HEK293T (cell line): ENCODE measurements at places on chromosomes 1 and 21.

DNA sequence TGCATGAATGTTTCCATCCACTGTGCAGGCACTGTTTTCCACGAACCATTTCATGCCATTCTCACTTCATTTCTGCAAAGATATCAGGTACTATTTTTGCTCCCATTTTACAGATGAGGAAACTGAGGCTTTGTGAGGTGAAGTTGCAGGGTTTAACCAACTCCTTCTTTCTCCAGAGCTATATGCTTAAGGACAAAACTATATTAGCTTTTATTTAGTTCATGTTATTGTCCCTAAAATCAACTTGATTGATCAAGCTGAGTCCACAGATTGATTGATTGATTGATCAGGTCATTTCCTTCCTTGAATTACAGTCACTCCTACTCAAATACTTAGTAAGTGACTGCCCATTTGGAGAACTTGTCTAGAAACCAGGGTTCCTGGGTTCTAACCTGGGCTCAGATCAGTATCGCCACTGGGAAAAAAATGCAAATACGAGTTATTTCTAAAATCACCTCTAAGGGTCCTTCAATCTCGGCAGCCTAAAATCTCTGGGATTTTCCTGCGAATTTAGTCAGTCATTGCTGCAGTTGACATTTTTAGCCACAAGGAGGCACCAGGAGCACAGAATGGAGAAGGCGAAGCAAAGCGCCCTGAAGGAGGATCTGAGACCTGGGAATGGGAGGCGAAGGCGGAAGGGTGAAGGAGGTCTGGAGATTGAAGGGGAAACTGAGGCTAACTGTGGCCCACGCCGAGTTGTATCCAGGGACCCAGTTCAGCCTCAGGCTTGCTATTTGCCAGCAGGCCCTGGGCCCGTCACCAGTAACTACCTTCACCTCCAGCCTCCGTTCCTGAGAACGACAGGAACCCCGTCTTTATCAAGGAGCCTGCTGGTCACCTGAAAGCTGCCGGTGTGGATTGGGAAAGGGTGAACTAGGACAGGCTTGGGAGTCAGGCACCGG is 14.3 kb upstream of the MUL1 start:
- DNase-seq: peak; percentile 81

GRCh38 chr1:231962636-231963035 is 336.0 kb downstream of the DISC1 start:
- DNase-seq: no peak

DNA sequence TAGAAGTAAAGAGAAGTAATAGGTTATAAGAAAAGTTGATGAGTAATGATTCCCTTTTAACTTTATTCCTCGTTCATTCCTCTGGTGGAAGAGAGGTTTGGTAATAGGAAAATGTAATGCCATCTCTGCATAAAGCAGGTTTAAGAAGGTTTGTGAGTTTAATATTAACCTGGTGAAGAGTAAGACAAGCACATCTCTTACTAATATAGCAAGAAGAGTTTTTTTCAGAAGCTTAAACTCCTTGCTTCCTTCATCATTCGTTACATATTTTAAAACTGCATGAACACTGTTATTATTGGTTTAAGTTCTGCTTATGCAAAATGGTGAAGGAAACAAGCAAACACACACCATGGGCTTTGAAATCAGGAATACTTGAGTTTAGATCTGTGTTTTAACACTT is 9.2 kb upstream of the PLA2G4A start:
- DNase-seq: no peak

GRCh38 chr1:22340873-22341272 is 110.8 kb upstream of the ZBTB40 start:
- no peak for DNase-seq

GRCh38 chr1:170544624-170545023 is 12.7 kb downstream of the GORAB start:
- no peak for DNase-seq

DNA sequence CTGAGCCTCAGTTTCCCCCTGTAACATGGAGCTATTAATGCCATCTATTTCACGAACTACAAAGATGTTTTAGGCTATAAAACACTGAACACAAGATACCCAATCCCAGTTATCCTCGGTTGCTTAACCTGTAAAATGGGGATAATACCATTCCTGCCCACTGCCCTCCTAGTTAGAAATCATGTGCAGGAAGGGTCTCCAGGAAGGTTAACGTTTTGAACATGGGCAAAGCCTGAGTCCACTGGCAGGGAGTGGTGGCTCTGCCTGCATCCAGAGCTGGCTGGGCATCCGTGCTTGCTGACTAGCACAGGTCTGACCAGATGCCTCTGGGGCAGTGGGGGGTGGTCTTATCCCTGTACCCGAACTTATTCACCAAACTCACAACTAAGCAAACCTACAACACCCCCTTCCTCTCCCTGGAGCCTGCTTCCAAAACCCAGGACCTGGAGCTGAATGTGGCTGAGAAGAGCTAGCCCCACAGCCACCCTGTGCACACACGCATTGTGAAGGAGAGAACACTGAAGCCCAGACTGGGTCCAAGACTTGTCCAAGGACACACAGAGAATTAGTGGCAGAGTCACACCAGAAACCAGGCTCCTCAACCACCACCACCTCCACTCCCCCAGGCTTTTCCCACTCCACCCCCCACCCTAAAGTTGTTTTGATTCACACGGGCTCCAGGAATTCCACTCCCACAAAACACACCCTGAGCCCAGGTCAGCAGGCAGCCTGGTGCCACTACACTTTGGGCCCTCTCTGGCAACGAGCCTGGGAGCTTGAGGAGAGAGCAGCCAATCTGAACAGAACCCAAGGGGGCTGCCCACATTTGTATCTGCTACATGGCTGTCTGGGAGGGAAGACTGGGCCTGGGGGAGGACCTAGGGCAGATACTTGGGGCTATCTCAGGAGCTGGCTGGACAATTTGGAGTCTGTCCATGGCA is 1.6 kb downstream of the E2F2 start:
- DNase-seq: no peak

DNA sequence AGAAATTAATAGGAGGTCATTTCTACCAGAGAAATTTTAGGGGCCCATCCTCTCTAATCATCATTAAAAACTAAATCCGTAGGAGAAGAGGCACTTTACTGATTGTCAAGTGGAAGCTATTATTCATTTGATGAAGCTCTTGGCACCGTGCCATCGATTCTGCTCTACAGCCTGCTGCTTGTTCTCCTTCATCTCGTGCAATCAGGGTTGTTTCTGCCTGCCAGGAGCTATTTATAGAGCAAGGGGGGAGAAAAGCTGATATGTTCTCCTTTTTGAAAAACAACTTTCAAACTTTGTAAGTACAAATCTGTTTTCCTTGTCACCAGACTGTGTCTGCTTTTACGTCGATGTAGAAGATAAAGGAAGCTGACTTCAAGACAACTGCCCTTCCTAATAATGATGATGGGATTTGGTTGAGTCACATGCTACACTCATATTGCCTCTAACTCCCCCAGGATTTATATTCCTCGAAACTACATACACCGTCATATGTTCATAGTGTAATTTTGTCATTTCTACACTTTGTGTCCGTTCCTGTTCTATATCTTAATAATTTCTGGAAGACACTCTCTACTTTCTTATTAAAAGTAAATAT is 169.6 kb upstream of the LHX8 start:
- DNase-seq: peak; percentile 66

GRCh38 chr1:229570305-229570704 is 11.8 kb upstream of the ABCB10 start:
- DNase-seq: no peak

DNA sequence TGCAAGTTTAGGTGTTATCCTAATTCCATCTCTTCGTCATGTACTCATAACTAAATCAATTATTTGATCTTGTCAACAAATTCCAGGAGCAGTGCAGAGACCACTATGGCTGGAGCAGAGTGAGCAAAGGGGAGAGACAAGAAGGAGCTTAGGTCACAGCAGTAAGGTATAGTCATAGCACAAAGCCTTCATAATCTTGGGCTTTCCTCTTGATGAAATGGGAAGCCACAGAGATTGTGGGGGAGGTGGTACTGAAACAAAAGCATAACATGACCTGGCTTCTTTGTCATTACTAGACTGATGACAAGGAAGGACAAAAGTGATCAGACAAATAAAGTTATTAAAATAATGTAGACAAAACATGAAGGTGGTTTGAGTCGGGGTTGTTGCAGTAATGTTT is 60.1 kb upstream of the PTGS2 start:
- no peak for DNase-seq

DNA sequence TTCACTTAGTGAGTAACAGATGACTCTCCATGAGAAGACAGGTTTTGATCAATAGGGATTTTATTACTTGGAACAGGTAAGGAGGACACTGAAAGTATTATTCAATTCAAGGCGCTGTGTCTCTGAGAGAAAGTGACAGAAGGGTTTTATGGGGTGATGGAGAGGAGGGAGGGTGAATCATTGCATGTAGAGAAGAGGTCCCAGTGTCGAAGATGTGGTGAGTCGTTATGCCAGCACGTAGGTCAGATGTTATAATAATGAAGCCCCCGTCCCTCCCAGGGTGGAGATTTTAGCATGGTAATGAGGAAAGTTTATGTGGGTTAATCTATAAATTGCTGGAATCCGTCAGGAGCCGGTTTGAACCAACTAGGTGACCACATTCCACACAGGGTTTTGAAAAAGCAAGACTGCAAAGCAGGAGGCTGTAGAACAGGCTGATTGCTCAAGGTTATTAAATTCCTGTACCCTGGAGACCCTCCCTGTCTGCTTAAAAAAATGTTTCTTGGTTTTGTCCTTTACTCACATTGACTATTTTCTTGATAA is 586.4 kb upstream of the TMPRSS15 start:
- DNase-seq: no peak

- DNase-seq: no peak
These were observed 38.3 kb downstream of the NEXN start for GRCh38 chr1:77926561-77927357.

DNA sequence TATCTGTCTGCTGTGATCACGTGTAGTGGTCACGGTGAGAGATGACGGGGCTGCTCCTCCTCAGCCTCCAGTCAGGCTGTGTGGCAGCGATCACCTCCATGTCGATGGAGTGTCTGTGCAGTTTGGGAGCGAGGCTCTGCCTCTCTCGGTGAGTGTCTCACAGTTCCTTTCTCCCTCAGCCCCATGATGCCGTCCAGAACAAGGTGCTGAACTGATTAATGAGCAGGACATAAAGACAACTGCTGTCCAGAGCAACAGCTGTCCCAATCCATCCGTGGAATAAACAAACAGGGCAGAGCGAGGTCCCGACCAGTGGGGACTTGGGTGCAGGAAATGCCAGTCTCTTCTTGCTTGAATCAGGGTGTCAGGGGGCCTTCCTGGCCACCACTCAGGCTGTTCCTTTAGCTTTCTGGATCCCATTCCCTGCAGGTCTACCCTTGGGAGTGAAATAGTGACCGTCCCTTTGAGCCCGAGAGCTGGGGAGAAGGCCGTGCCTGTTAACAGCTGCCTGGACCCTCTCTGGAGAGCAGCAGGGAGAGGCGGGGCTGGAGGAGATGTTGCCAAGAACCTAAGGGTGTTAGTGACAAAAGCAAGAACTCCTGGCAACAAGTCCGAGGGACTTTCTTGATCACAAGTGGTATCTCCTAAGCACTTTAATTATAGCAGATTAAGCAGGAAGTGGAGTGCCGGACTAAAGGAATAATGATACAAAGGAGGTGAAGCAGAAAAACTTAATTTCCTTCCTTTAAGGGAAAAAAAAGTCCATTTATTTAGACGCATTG is 443.9 kb downstream of the KIF26B start:
- DNase-seq: no peak

- no peak for DNase-seq
These were observed 676 bp upstream of the CTTNBP2NL start for GRCh38 chr1:112395256-112395820.

- DNase-seq: no peak
These were observed 117.5 kb downstream of the FOXD2 start for GRCh38 chr1:47555306-47555705.

- no peak for DNase-seq
These were observed 30.1 kb downstream of the EDN2 start for GRCh38 chr1:41454406-41454805.

DNA sequence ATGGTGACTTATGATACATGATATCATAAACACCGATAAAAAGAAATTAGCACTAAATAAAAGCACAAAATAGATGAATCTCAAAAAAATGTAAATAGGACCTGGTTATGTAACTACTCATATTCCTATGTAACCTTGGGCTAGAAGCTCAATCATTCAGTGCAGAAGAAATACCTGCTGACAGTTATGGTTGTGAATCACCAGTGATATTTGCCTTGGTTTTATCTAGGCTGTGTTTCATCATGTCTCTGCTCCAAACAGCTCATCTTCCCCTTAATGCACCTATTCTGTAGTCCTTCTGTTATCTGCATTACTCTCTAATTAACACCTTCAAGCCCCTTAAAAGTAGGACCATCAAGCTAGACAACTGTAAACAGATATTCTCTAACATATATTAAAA is 16.3 kb upstream of the PIGC start:
- no peak for DNase-seq

- peak; percentile 85 for DNase-seq
These were observed 38.8 kb downstream of the HLCS start for GRCh38 chr21:36927719-36928117.

DNA sequence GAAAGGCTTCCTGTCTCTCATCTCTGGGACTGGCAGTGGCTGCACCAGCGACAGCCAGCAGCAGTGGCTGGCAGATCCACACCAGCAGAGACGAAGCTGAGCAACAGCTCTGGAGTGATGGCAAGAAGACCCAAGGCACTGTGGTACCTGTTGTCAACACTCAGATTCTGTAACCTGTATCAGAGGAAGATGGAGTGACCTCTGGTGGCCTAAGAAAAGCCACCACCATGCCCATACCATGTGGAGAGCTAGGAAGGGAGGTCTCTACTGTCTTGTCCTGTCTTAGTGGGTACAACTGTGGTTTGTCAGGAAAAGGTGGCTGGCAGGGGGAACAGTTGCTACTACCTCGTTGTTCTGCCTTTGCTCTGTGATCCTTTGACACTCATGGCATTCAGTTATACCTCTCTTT is 22.5 kb upstream of the RHBDL2 start:
- peak; percentile 27 for DNase-seq

GRCh38 chr1:214031267-214031650 is 43.5 kb downstream of the PROX1 start:
- DNase-seq: no peak

GRCh38 chr1:92081031-92081430 is 886 bp downstream of the BTBD8 start:
- no peak for DNase-seq

DNA sequence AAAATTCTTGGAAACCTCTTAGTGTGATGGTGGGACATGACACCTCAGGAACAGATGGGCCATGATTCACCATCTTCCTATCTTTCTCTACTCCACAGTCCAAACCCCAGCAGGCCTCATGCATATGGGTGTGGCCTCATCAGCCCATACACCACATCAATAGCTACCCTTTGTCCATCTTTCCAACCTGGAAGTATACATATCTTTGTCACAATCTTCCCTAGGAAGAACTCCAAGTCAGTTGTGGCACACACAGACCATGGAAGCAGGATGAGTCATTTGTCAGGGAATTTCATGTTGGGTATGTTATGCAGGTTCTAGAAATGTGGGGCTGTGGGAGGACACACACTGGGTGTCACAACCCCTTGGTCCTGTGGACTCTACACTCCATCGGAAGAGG is 30.5 kb upstream of the CLCA4 start:
- no peak for DNase-seq

GRCh38 chr1:154784924-154785531 is 85.1 kb downstream of the KCNN3 start:
- DNase-seq: no peak

GRCh38 chr21:42179316-42179715 is 39.6 kb upstream of the ABCG1 start:
- no peak for DNase-seq

- DNase-seq: no peak
These were observed 183.4 kb upstream of the PTBP2 start for GRCh38 chr1:96538111-96538641.

- DNase-seq: no peak
These were observed 250.4 kb downstream of the PTBP2 start for GRCh38 chr1:96971849-96972602.

GRCh38 chr1:11071463-11072215 is 11.8 kb upstream of the SRM start:
- DNase-seq: no peak
